ENCODE measurements at places on chromosomes 5 and 9.

DNA sequence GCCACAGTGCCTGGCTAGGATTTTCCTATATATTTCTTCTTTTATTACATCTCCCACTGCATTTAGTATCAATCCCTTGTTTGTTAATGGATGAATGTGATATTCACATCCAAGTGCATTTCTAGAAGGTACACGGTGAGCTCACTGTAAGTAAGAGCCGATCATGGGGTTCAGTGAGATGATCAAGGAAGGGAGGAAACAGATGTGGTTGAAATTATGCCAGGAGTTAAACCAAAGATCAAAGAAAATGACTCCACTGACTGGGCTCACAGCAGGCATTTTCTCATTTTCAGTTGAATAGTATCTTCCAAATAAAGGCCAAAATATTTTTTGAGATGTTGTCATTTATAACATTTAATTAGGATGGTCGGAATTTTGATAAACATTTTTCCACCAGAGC, 97.8 kb downstream of the CFAP90 start:
- no peaks in the 10 kb centered on the region for H3K27me3 ChIP-seq
- no peaks in the 10 kb centered on the region for H3K4me1 ChIP-seq
- H3K36me3 ChIP-seq, result no peaks in the 10 kb centered on the region
- no peak overlapping the region for H3K4me3 ChIP-seq

DNA sequence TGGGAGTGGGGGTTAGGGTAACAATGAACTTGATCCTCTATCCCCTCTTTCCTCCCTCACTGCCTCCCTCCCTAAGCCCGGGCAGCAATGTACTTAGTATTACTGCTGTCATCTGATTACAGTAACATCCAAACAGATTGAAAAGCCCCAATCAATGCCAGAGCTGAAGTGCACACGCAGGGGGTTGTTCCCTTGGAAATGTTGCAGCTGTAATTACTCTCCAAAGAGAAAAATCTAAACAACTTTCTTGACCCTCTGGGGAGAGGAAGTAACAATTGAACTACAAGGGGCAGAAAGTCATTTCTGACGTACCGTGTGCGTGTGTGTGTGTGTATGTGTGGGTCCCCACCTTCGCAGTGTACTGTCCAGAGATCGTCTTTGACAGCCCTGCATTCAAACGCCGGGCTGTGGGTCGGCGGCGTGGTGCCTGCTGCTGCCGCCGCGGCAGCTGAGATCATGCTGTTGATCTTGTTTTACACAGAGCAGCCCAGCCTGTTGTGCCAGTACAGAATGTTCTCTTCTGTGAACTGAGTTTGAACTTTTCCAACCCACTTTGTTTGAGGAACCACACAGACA, 66.0 kb upstream of the KLF9 start:
- H3K36me3 ChIP-seq, result no peaks in the 10 kb centered on the region
- H3K27me3 ChIP-seq, result no peaks in the 10 kb centered on the region
- no peak overlapping the region for H3K4me3 ChIP-seq
- H3K27ac ChIP-seq, result peak overlapping the region; percentile 99
- H3K4me1 ChIP-seq, result peaks cover 18% of the 10 kb centered on the region

GRCh38 chr9:18568973-18569372, 95.0 kb downstream of the ADAMTSL1 start:
- DNase-seq, result no peak
- H3K4me3 ChIP-seq, result no peak overlapping the region
- no peaks in the 10 kb centered on the region for H3K4me1 ChIP-seq
- no peak overlapping the region for H3K27ac ChIP-seq

GRCh38 chr5:140590861-140591260, 26.2 kb downstream of the SLC35A4 start:
- H3K4me3 ChIP-seq, result no peak overlapping the region
- H3K36me3 ChIP-seq, result no peaks in the 10 kb centered on the region
- DNase-seq, result no peak

DNA sequence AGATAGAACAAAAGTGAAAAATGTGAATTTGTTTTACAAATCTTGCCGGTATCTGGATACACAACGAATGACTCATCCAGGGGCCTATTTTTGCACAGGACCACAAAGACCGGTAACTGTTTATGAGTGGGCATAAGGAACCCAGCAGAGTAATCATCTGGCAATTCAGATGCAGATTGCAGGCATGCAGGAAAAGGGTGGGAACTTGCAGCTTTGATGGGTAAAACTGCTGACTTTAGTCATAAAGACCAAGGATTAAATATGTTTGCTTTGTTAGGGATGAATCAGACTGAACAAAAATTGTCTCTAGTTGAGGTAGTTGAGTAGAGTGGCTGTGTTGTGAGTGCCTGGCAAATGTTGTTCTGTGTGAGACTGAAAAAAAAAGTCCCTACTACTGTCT, 309.6 kb upstream of the CCNH start:
- H3K4me1 ChIP-seq, result no peaks in the 10 kb centered on the region
- H3K27ac ChIP-seq, result no peak overlapping the region
- no peaks in the 10 kb centered on the region for H3K27me3 ChIP-seq
- H3K36me3 ChIP-seq, result no peaks in the 10 kb centered on the region

DNA sequence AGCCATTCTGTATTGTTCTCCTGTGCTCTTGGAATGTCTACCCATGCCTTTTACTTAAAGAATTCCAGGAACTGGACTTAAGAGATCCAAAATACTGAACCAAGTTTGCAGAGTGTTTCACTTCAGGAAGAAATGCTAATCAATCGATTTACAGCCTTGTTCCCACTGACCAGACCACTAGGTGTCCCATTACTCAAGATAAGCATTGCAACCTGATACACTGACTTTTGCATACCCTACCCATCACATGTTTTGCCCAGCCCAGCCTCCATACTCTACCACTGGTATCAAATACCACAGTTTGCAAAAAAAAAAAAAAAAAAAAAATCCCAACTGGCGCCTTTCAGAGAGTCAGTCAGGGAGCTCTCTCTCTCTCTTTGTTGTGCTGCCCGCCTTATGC, 550.8 kb downstream of the CDH9 start:
- no peaks in the 10 kb centered on the region for H3K27me3 ChIP-seq
- H3K4me1 ChIP-seq, result no peaks in the 10 kb centered on the region
- no peaks in the 10 kb centered on the region for H3K36me3 ChIP-seq

DNA sequence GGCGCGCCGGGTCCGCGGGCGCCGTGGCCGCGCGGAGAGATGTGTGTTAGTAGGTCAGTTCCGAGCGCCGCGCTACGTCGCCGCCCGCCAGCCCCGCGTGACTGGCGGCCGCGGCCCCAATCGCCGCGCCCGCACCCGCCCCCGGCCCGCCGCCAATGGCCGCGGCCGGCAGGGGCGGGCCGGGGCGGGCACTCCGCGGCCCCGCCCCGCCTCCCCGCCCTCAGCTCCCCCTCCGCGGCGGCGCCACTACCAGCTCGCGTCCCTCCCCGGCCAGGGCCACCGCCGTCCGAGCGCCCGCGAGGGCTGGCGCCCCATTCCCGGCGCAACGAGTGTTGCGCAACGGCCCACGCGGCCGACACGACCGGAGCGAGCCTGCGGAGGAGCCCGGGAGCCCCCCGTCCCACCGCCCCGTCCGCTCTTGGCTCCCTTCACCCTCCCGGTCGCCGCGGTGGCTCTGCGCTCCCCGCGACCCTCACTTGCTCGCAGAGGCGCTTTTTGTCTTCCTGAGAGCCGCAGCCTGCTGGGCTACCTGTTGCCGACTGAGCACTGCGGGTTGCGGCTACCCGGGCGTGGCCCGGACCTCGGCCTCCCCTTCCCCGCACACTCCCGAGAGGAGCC, at the start of gene NFIL3:
TSS of gene NFIL3 (minus strand) at position 48 of the 618 bp plus-strand sequence. CDS start 13,098 bp downstream, outside the sequence.
- DNase-seq, result peak; percentile 91
- peaks cover 5% of the 10 kb centered on the region for H3K4me1 ChIP-seq
- H3K36me3 ChIP-seq, result no peaks in the 10 kb centered on the region
- peak within 1 kb of the TSS; percentile 90 for H3K4me3 ChIP-seq
- H3K27ac ChIP-seq, result peak within 1 kb of the TSS; percentile 98

GRCh38 chr5:134580001-134580460, 52.6 kb downstream of the SAR1B start:
- DNase-seq, result no peak
- no peaks in the 10 kb centered on the region for H3K4me1 ChIP-seq
- no peaks in the 10 kb centered on the region for H3K36me3 ChIP-seq
- H3K27ac ChIP-seq, result no peak overlapping the region
- H3K4me3 ChIP-seq, result no peak overlapping the region

- no peak overlapping the region for H3K4me3 ChIP-seq
- no peaks in the 10 kb centered on the region for H3K27me3 ChIP-seq
- no peak for DNase-seq
Measured at GRCh38 chr5:125185740-125186139, 439.3 kb upstream of the ZNF608 start.

- no peaks in the 10 kb centered on the region for H3K4me1 ChIP-seq
- H3K36me3 ChIP-seq, result no peaks in the 10 kb centered on the region
- H3K27me3 ChIP-seq, result no peaks in the 10 kb centered on the region
- no peak for DNase-seq
- H3K4me3 ChIP-seq, result no peak overlapping the region
- H3K27ac ChIP-seq, result no peak overlapping the region
Measured at GRCh38 chr9:119675951-119676350, 306.7 kb upstream of the BRINP1 start.

DNA sequence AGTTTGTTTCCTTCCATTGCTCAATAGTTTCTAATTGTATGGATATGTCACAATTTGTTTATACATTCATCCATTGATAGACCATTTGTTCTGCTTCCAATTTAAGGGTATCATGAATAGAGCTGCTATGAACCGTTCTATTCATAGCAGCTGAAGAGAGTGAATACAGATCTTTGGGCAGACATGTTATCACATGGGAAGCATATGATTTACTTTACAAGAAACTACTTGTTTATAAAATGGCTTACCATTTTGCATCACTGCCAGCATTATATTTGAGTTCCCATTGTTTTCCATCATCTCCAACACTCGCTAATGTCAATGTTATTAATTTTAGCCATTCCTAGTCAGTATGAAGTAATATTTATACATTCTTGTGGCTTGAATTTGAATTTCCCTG, 549.0 kb downstream of the MAT2B start:
- H3K4me1 ChIP-seq, result peaks cover 2% of the 10 kb centered on the region
- H3K27ac ChIP-seq, result no peak overlapping the region
- no peak overlapping the region for H3K4me3 ChIP-seq

GRCh38 chr9:104177003-104177611, 83.0 kb downstream of the SMC2 start:
- no peaks in the 10 kb centered on the region for H3K4me1 ChIP-seq
- H3K27ac ChIP-seq, result no peak overlapping the region
- no peaks in the 10 kb centered on the region for H3K36me3 ChIP-seq
- H3K4me3 ChIP-seq, result no peak overlapping the region
- no peaks in the 10 kb centered on the region for H3K27me3 ChIP-seq

- H3K4me3 ChIP-seq, result no peak overlapping the region
- peak; percentile 85 for DNase-seq
Measured at GRCh38 chr5:149429839-149430721, 51.0 kb upstream of the IL17B start.

- no peaks in the 10 kb centered on the region for H3K27me3 ChIP-seq
- H3K4me3 ChIP-seq, result no peak overlapping the region
- DNase-seq, result no peak
- H3K27ac ChIP-seq, result no peak overlapping the region
- no peaks in the 10 kb centered on the region for H3K4me1 ChIP-seq
Measured at GRCh38 chr9:96460882-96461281, 10.9 kb downstream of the HABP4 start.

DNA sequence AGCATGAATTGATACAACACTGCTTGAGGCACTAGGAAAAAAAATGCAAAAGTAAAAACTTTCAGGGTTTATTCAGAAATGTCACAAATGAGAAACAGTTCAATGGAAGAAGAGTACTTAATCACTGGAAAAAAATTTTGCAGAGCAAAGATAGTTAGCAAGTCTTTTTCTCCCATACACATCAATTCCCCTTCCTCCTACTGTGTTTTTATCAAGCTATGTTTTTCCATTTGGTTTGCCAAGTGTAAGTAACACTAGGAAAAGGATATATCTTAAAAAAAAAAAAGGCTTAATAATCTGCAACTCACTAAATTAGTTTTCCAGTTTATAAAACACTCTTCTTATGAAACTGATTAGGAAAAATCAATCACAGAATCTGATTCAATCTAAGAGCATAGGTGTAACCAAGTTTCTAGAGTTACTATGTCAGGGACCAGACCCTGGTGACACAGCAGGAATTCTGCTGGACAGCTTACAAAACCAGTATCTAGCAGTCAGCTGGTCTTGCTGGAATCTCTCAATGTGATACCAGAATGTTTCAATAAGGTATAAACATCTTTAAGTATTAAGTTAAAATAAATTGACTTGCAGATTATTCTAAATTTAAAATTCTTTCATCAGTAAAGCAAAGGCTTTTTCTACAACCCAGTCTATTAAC, 34.7 kb downstream of the RNF145 start:
- no peaks in the 10 kb centered on the region for H3K27me3 ChIP-seq
- H3K36me3 ChIP-seq, result peaks cover 2% of the 10 kb centered on the region
- no peaks in the 10 kb centered on the region for H3K4me1 ChIP-seq

GRCh38 chr5:132766020-132766805, 10.8 kb downstream of the SEPTIN8 start:
- no peaks in the 10 kb centered on the region for H3K36me3 ChIP-seq
- no peak for DNase-seq
- H3K4me1 ChIP-seq, result peaks cover 3% of the 10 kb centered on the region

- DNase-seq, result peak; percentile 67
- H3K36me3 ChIP-seq, result no peaks in the 10 kb centered on the region
- no peaks in the 10 kb centered on the region for H3K4me1 ChIP-seq
- no peak overlapping the region for H3K4me3 ChIP-seq
- H3K27me3 ChIP-seq, result no peaks in the 10 kb centered on the region
- H3K27ac ChIP-seq, result no peak overlapping the region
Measured at GRCh38 chr5:54013556-54014194, 296.7 kb downstream of the ARL15 start.

DNA sequence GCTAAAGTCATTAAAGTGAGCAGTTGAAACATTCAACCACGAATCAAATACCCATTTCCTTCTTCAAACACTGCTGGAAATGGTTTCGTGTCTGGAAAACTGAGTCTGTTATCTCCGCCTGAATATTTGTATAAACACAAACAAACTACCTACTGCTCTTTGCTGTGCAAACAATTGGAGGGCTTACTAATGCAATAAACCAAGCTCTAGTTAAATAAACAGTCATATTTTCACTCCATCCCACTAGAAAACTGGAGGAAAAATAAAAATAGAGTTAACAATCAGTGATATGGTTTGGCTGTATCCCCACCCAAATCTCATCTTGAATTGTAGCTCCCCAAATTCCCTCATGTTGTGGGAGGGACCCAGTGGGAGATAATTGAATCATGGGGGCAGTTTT, 397.6 kb downstream of the RASEF start:
- no peaks in the 10 kb centered on the region for H3K36me3 ChIP-seq
- H3K4me1 ChIP-seq, result no peaks in the 10 kb centered on the region
- H3K27ac ChIP-seq, result no peak overlapping the region
- H3K4me3 ChIP-seq, result no peak overlapping the region
- no peak for DNase-seq

DNA sequence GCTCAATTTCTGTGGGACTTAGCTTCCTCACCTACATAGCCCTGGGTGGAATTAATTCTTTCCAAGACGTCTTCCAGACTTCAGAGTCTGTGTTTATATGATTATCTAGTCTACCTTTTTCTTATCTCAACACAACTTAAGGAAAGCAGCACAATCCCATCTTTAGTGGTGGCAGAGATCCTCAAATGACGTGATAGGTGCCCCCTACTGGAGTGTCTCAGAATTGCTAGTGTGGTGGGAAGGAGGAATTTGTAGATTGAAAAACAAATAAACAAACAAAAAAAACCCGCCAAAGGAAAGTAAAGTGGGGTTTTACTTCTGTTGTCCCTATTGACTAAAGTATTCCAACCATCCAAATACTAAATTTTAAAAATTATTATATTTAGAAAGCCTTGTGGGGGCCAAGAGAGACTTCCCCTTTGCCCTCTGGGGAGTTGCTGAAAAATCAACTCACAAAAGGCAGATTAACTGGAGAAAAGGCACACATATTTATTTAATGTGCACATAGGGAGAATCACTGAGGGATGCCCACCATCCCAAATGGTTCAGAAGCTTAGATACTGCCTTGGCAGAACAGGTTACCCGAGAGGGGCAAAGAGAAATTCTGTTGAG, 283.3 kb downstream of the TMEM167A start:
- H3K4me3 ChIP-seq, result no peak overlapping the region
- H3K4me1 ChIP-seq, result no peaks in the 10 kb centered on the region
- no peak for DNase-seq
- no peaks in the 10 kb centered on the region for H3K27me3 ChIP-seq
